PC-9 (cell line): ENCODE measurements at places on chromosomes 13 and 19.

DNA sequence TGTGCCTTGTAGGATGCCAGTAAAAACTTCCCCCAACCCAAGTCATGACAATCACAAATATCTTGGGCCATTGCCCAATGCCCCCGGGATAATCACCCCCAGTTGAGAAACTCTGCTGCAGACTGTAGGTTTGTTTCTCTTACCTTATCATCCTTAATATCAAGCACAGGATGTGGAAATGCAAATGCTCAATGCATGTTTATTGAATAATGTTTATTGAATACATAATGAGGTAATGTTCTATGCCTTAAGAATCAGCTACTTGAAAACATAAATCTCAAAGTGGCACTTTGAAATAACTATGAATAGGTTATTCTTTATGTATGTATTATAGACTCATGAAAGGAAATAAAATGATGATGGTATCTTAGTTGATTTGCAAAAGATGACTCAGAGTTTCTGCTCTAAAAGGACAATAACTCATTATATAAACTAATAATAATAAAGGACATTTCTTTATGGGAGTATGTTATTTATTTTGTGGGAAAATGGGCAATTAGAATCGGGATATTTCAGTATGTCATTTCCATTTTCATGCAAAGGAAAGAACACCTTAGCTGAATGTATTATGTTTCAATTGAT, 414.2 kb downstream of the EFNB2 start:
- peak; percentile 53 for DNase-seq

DNA sequence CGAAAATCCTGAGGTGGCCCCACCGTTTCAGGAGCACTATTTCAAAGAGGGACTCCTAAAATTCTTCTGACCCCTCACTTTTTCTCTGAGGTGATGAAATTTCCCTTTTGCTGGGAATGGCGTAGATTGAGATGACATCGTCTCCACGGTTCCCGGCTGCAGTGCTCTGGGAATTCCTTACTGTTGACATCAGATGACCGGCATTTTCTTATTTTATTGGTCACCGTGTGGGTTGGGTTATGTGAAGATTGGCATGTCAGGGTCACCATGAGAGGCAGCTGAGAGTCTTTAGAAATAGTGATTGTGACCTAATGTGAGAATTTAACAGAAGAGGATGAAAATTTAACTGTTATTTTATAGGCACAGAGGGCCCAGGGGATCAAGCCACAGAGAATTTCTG, 356.7 kb downstream of the FGF9 start:
- no peak for DNase-seq

DNA sequence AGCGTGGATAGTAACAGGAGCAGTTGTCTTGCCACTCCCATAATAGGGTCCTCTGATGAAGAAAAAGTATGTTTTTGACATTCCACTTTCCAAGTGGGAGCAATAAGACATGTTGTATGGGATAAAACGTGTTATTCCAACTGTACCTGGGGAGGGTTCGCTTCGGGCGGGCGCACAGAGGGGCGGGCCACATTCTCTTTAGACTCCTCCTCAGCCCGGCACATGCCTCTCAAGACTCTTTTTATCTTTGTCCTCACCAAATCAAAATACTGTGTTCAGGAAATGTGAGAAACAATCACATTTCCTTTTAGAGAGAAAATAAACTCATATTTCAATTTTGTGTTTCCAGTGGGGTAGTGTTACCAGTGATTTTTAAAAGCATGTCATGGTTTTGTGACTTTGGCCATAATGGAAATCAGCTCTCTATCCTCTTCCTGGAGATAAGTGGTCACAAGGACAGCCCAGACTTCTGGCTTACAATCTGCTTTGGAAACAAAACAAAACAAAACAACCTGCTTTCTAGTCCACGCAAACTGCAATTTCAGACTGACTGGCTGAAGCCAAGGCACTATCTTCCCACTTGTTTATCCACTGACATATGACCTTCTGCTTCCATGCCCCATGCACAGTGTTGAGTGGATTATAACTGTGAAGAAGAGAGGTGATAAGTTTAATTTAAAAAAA, 276.1 kb downstream of the NALCN start:
- no peak for DNase-seq

- DNase-seq = peak; percentile 62
Measured at GRCh38 chr13:43905435-43906031, 25.8 kb downstream of the LACC1 start.

- no peak for DNase-seq
Measured at GRCh38 chr19:15368798-15369593, 10.6 kb downstream of the AKAP8 start.

DNA sequence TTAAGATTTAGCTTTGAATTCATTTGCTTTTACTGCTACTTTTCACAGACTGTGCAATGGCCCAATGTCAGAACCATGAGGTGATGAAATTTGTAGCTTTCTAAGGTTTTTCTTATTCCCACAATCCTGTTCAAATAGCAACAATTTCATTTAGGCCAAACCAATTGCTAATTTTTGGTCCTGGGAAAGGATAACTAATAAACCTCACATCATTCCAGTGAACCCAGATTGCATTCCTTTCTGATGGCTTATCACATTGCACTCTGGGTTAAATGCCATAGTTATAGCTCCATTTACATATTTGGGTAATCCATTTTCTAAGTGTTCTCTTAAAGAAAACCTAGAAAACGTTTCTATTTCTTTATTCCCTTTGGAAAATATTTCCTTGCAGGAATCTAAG, 22.9 kb upstream of the POMP start:
- DNase-seq = no peak

DNA sequence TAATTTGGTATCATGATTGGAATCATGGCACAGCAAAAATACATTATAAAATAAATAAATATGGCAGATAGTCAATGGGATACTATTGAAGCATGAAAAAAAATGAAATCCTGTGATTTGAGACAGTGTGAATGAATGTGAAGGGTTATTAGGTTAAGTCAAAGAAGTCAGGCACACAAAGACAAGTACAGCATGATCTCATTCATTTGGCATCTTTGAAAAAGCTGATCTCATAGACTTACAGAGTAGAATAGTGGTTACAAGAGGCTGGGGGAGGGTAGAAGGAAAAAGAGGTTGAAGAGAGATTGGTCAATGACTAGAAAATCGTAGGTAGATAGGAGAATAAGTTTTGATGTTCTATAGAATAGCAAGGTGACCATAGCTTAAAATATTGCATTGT, 295.1 kb upstream of the SLITRK5 start:
- peak; percentile 37 for DNase-seq

DNA sequence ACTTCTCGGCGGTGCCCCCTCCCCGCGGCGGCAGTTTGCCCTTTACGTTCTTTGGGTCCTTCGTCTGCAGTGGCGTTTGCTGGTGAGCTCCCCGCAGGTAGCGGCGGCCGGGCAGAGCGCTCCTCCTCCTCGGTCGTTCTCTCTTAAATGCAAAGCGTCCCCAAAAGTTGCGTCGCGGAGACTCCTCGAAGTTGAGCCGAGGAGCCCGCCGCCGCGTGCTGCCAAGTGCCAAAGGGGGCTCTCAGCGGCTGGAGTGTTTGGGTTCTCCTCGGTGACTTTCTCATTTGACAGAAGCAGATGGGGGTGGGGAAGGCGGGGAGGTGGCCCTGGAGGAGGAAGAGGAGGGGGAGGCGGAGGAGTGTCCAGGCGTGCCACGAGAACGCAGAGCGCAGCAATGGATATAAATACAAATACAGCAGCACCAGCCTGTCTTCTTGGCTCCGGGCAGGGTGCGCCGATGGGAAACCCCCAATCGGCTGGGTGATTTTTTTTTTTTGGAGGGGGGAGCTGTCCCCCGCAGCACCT, at the start of gene SOX21:
SOX21 (minus strand) TSS at position 259 of the 525 bp plus-strand sequence. CDS start 496 bp downstream, outside the sequence.
- DNase-seq = no peak

DNA sequence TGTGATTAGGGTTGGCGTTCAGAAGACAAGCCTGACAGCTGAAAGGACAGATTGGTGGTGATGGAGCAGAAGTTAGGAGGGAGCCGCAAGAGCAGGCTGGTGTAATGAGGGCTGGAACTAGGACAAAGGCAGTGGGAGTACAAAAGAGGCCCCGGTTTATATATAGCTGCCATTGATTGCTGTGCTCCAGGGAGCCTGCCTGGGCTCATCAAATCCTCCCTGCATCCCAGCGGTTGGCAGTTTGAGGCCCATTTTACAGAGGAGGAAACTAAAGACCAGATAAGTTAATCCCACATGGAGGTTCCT, 123.7 kb downstream of the CACNA1A start:
- DNase-seq = no peak

DNA sequence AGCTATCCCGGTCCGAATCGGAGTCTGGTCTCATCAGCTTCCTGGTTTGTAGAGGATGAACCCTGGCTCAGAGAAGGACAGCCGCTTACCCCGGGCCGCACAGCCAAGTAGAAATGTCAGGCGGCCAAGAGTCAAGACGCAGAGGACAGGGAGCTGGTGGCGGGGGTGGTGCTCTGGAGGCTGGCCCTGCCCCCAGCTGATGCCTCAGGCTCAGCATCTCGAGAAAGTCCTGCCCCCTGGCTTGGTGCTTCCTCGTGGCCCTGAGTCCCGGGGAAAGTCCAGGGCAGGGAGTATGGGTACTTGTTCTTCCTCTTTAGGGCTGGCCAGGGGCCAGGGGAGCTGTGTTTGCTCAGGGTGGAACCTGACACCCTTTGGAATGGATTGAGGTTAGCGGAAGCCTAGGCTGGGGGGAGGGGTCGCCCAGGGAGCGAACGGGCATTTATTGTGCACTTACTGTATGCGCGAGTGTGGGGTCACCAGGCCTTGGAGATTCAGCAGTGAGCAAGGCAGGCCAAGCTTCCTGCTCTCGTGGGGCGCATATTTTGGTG, 2.2 kb downstream of the TJP3 start:
- DNase-seq = peak; percentile 91

DNA sequence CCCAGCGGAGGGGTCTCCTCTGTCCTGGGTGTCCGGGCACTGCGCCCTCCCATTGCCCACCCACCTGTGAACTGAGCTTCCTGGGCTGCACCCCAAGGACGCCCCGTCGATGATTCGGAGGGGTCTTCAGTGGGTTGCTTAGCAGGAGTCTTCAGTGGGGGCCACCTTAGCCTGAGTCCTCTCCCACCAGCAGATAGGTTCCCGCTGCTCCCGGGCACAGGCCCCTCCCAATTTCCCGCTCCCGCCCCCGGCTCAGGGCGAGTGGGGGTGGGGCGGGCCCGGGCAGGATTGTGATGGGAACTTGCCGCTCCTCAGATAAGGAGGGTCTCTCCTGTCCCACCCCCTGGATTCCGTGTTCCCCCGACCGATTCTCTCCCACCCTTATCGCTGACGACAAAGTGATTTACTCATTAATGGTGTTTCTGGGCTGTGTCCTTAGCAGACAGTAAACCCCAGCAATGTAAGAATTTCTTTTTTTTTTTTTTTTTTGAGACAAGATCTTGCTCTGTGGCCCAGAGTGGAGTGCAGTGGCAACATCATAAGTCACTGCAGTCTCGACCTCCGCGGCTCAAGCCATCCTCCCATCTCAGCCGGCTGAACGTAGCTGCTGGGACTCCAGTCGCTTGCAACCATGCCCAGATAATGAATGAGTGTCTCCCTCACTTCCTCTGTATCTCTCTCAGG, 655 bp upstream of the S1PR5 start:
- DNase-seq = no peak

DNA sequence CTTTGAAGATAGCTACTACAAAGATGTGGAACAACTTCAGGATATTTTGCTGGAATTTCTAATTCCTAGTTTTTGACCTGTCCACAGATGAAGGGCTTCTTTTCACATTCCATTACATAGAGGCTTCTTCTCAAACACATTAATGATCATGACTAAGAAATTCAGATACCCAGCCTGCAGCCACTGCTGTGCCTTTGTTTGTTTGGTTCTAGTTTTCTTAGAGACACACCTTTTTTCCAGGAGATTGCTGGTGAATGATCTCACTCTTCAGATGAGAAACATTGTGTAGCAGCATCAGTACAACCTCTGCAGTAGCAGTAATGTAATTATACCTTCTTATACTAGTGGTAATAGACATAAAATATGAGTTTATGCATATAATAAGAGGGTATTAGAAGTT, 5.0 kb downstream of the TDRD3 start:
- peak; percentile 58 for DNase-seq

GRCh38 chr19:17125062-17125727, 49.6 kb downstream of the MYO9B start:
- DNase-seq = peak; percentile 34

- DNase-seq = no peak
Measured at GRCh38 chr13:51925865-51926527, 64.2 kb downstream of the CCDC70 start.

DNA sequence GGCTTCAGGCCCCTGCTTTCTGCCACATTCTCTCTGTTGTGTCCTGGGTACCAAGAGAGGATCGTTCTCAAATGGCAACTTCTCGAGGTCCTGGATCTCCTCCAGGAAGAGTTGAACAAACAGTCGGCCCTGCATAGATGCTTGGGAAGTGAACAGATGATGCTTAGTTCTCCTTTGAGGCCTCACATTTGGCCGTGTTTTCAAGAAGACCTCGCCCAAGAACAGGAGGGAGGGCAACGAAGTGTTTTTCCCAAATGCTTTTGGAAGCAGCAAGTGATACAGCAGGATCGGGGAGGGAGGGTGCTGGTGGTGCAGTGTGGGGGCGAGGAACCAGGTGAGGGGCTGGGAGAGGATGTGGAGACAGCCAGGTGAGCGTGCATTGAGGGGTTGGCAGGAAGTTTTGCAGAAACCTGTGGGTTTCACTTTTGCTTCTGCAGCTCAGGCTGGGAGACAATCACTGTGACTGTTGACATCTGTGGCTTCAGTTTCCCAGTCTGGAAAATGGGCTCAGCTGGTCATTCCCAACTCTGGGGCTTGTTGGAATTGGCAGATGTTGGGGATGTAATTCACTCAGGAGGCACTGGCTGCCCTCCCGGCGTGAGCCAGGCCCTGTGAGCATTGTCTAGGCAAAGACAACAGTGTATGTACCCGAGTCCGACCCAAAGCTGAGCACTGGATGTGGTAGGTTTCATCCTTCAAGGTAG, 21.6 kb downstream of the MAST3 start:
- no peak for DNase-seq

DNA sequence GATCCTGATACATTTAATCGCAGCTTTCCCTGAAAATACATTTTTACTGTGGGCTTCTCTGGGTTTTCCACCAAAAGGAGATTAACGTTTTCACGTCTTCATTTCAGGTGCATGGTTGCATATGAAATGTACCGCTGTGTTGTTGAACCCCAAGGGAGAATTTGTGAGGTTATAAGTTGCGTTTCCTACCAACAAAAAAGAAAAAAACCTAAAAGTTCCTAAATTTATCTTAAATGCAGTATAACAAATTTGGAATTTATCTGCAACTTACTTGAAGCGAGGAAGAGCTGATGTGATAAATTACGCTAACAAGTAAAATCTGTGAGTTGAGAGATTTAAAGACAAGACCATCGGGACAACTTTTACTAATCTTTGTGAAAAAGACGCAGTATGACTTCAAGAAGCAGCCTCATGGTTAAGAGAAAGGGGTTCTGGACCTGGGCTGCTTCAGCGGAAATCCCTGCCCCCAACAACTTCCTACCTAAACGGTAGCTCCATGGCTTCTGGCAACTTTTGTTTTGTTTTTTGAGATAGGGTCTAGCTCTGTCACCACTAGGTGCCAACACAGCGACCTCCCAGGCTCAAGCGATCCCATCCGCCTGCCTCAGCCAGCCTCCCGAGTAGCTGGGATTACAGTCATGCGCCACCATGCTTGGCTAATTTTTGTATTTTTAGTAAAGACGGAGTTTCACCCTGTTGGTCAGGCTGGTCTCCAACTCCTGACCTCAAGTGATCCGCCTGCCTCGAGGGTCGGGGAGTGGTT, 958 bp upstream of the OBI1 start:
- no peak for DNase-seq

GRCh38 chr19:18905513-18906236, 9.7 kb upstream of the CERS1 start:
- no peak for DNase-seq

GRCh38 chr13:108586826-108587225, 42.6 kb upstream of the MYO16 start:
- no peak for DNase-seq
